ENCODE measurements at places on chromosomes 6 and 20. TPM values are rescaled to one million over a fixed set of nuclear protein-coding genes. Genes with fewer than 3 reads are reported as not detected.

DNA sequence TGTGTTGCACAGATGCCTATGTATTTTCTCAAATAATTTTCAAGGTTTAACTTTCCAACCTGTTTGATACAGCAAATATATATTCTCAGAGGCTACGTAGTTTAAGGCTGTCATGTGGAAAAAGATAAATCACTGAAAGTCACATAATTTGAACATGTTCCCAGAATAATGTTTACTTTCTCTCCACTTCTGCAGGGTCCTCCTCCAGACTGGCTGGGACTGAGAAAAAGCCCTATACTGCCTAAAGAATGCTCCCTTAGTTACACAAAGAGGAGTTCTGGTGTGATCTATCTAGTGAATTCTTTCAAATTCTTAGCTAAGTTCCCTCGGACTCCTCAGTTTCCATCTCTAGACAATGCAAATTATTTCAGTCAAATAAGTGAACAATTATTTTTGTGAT lies 411.0 kb downstream of the C6orf118 start:
- no peak for DNase-seq

DNA sequence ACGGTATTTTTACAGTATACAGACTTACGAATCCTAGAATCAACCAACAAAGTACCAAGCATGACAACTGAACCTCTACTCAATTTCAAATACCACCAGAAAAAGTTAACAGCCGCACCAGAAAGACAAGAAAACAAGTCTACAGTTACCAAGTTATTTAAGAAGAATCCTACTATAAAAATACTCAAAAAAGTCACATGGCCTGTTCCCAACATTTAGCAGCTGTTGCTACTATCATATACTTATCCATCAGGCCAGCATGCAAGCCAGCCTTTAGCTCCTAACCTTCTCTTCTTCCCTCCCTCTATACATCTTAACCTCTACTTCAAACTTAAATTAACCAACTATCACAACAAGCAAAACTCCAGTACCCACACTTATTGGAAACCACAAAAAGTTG lies 1.9 kb downstream of the SYNCRIP start:
- no peak for DNase-seq

The RFX6 gene
- not detected for total RNA-seq

The PAK5 gene
- total RNA-seq: 0.13 TPM

The MAP1LC3A gene
- 36.2 TPM for total RNA-seq

The SLC16A10 gene
- 1.8 TPM for total RNA-seq
